ENCODE measurements at places on chromosomes 2 and 18.

GRCh38 chr18:55550471-55550870 is 37.5 kb downstream of the TCF4 start:
- DNase-seq: no peak

DNA sequence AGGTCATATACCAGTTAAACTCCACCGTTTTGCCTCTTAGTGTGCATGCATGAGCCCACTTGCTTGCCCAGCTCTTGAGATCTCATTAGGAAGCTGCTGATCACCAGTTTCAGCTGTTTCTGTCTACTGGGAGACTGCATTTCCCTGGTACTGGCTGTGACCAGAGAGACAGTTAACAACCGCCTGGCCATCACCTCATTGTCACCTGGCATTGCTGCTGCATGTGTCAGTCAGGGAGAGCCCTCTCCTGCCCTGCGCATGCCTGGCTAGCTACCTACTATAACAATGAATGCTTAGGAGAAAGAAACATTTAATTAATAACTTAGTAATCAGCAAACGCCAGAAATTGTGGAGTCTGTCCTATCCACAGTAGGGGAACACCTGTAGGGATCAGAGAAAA is 265.8 kb upstream of the CYRIA start:
- no peak for DNase-seq

DNA sequence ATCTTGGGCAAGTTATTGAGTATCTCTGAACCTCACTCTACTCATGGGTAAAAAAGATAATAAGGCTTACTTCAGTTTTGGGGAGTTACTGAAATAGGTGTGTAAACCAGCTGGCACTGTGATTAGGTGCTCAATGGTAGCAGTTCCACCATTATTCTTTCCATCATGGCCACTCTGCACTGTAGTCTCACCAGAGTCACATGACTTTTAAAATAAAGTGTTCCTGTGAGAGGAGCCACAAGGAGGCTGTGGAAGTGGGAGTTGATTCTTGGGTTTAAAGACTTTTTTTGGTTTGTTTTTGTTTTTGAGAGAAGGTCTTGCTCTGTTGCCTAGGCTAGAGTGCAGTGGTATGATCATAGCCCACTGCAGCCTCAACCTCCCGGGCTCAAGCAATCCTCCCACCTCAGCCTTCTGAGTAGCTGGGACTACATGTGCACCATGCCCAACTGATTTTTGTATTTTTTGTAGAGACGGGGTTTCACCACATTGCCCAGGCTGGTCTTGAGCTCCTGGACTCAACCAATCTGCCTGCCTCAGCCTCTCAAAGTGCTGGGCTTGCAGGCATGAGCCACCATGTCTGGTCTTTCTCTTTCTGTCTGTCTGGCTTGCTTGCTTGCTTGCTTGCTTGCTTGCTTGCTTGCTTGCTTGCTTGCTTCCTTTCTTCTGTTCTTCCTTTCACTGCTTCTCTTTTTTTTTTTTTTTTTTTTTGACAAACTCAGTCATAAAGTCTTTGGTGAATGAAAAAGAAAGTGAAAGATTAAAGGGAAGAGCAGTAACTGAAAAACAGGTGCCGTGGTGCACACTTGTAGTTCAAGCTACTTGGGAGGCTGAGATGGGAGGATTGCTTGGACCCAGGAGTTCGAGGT is 21.2 kb upstream of the ACVR1 start:
- DNase-seq: no peak

DNA sequence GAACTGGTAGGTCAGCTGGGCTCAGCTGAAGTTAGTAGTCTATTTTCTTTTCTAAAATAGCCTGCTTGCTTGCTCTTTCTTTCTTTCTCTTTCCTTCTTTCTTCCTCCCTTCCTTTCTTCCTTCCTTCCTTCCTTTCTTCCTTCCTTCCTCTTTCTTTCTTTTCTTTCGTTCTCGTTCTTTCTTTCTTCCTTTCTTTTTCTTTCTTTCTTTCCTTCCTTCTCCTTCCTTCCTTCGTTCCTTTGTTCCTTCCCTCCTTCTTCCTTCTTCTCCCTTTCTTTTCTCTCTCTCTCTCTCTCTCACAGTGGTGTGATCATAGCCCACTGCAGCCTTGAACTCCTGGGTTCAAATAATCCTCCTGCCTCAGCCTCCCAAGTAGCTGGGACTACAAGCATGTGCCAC is 29.2 kb upstream of the KDM3A start:
- DNase-seq: no peak

DNA sequence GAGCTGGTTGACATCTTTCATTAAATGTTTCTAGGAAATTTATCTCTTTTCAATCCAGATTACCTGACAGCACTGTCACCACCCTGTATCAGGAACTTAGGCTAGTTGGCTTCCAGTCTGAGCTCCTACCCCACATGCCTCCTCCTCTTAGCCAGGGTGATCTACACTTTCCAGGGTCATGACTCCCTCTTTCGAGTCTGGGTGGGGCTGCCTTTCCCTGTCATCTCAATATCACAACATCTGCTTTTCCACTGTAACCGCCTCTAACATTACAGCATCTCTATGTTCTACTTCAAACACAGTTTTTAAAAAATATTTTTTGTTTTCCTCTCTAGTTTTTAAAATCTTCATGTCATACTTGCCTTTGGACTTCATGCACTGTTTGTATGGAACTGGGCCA is 129.2 kb downstream of the RBMS1 start:
- DNase-seq: no peak

DNA sequence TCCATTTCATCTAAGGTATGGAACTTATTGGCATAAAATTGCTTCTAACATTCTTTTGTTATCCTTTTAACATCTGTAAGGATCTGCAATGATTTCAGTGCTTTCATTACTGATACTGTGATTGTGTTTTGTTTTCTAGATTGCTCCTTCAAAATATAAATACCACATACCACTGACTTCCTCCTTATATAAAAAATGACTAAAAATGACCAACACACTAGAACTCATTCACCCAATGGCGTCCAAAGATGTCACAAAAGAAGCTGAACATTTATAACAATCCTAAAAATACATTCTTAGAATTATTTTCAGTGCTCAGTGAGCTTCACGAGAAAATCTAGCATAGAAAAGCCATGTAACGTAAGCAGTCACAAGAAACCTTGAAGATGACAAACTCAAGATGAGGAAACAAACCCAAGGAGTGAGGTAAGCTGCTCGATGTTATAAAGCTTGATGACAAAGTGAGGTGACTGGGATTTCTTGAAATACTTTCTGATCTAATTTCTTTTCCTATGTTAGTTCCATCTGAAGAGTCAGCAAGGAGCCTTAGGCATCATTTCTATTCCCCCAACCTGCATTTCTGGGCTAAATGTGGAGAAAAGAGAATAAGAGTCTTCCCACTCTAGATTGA is 42.6 kb downstream of the PNO1 start:
- DNase-seq: no peak

DNA sequence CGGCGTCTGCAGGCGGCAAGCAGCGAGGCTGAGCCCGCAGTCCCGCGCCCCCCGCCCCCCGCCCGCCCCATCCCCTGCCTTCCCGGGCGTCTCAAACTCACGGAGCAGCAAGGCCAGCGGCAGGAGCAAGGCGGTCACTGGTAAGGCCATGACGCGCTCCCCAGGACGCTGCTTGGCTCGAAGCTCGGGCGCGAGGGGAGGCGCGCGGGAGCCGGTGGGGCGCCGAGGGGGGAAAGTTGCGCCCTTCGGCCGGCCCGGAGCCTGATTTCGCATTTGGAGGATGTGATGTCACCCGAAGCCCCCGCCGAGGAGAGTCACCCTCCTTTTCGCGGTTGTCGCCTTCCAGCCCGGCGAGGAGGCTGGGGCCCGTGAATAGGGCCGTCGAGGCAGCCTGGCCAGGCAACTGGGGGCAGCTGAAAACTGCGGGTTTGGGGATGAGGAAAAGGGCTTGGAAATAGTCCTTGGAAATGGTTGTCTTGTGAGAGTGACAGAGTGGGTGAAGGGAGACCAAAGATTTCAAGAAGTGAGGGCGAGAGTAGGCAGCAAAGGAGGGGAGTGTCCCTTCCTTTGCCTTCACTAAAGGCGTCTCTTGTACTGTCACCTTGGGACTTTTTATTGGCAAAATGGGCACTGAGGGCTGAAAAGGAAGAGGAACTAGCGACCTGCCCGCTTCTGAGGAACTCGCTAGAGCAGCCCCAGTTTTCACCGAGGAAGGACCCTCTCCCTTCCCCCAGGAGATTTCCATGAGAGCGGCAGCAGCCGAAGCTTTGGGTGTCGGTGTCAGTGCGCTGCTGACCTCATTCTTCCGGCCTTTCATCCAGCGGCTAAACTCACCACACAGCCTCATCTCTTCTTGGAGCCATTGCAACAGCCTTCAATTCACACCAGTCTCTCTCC is at the start of gene CD8A:
TSS of gene CD8A (minus strand) at position 238 of the 897 bp plus-strand sequence. CDS start at position 150, 88 bp downstream.
- DNase-seq: no peak

- no peak for DNase-seq
These were observed 25.7 kb upstream of the B3GNT7 start for GRCh38 chr2:231369580-231370428.

DNA sequence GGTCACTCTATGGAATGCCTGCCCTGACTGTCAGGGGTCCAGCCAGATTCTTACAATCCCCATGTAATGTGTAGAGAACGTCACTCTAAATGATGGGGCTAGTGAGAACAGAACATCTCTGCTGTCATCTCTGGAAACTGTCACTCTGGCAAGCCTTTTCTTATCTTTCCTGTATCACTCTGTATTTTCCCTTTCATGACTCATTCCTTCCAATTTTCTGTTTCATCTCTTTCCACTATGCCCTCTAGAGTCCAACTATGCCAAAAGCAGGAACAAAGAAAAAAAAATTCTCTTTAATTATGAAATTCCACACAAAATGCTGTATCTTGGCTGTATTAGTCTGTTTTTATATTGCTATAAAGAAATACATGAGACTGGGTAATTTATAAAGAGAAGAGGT is 608.8 kb downstream of the ADCYAP1 start:
- DNase-seq: no peak

- DNase-seq: no peak
These were observed 375.5 kb downstream of the ZNF521 start for GRCh38 chr18:24976502-24976901.

DNA sequence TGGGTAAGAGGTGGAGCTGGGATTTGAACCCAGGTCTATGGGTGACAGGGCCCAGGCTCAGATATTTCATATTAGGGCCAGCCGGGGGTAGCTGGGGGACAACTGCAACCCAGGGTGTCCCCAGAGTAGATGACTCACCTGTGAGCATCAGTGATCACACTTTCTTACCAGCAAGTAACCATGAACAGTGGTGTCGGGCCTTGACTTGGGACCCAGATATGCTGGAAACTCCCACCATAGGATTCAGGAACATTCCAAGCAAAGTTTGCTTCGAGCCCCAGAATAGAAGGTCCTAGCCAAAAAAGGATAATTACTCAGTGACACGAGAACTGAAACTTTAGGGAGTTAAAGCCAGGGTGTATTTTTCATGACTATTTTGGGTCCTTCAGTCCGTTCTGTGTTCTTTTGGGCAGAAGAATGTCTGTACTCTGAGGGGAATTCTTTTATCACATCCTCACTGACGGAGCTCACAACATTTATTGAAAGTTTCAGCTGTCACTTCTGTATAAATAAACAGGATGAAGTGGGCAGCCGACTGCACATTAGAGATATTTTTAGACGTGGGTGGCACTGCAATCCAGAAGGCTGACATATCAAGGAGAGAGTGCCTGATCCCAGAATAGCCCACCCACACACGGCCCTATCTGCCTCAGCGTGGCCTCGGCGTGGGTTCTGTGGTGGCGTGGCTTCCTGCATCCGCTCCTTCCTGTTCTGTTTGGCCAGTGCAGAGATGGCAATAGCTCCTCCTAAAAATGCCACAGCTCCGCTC is 45.6 kb downstream of the RAMP1 start:
- no peak for DNase-seq

GRCh38 chr2:136254681-136255080 is 136.7 kb upstream of the CXCR4 start:
- DNase-seq: no peak

Data from NCI-H1105 (cell line).